LNCaP clone FGC (cell line): ENCODE measurements at places on chromosomes 13 and 19.

DNA sequence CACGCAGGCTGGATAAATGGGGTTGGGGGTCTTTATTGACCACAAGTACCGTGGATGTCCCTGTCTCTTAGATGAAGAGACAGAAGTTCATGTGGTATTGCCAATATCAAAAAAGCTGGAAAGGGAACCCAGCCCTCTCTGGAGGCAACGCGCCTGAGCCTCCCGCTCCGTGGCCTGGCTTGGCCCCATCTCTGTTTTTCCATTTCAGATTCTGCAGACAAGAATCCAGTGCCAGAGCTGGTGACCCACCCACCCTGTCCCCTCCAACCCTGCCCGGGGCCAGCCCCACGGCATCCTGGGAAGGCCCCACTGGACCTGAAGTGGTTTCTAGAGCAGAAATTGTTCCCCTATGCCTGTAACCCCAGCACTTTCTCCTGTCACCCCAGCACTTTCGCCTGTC lies 57.7 kb downstream of the PTPRS start:
- DNase-seq = no peak

GRCh38 chr13:64527561-64527960 lies 2702.6 kb downstream of the PCDH9 start:
- DNase-seq = no peak

- no peak for DNase-seq
These were observed 27.1 kb downstream of the RNASEH2B start for GRCh38 chr13:50936679-50937078.

DNA sequence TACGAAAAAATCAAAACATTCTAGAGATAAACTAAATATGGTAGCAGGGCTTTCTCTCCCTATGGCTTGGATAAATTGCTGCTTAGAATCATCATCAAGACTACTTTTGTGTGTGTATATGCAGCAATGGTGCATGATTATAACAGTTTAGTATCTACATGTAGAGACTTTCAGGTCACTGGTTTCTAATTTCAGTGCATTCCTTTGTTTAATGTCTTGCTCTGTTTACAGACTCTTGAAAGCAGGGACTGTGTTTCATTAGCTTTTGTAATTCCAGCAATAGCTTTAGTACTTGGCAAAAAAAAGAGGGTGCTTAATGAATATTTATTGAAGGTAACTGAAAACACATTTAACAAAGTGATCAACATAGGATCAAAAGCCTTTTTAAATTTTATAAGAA lies 420.7 kb downstream of the PCDH9 start:
- DNase-seq = no peak

- DNase-seq = no peak
These were observed 4.4 kb upstream of the C19orf18 start for GRCh38 chr19:57978586-57979289.

DNA sequence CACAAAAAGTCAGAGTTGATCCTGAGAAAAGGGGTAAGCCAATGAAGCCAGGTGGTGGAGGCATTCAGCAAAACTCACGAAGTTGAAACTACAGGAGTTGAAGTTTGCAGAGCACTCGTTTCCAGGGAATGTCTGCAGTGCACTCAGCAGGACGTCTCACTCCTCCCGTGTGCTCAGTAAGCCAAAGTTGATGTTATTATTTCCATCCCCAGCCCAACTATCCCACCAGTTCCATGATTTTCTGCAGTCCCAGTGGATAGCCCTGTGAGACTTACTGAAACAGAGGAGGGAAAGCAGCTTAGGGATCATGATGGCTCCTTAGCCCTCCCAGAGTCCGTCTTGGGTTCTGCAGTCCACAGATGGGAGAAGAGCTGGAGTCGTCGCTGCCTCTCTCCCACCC lies at the start of gene TARM1:
TSS of gene TARM1 (minus strand) at position 334 of the 400 bp plus-strand sequence. CDS start at position 309, 25 bp downstream.
- no peak for DNase-seq

DNA sequence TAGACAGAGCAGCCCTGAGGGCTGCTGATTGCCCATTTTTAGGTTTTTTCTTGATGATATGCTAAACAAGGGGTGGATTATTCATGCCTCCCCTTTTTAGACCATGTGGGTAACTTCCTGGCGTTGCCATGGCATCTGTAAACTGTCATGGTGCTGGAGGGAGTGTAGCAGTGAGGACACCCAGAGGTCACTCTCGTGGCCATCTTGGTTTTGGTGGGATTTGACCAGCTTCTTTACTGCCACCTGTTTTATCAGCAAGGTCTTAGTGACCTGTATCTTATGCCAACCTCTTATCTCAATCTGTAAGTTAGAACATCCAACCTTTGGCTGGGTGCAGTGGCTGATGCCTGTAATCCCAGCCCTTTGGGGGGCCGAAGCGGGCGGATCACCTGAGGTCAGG lies 148.0 kb downstream of the PTPRS start:
- DNase-seq = no peak

DNA sequence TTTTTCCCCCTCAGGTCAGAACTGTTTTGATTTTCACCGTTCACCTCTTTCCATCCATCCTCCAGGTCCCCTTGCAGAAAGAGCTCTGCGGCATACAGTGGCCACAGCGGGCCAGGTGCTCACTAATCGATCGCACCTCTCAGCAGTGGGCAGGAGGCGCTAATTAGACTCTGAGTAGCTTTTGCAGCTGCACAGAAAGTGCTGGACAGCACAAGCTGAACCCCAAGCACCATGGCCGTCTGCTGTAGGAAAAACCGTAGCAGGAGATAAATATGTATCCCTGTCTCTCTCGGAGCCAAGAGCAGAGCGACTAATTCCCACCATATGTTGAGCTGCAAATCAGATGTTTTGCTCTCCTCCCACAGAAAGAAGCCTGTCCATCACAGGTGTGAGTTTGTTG lies 54.4 kb downstream of the PEX11G start:
- DNase-seq = no peak

GRCh38 chr19:3725121-3725520 lies 16.9 kb downstream of the TJP3 start:
- DNase-seq = no peak

GRCh38 chr13:31944262-31945160 lies 87.1 kb upstream of the FRY start:
- DNase-seq = no peak
